ENCODE measurements at places on chromosomes 13 and 19.

GRCh38 chr13:58324161-58324560, 692.6 kb downstream of the PCDH17 start:
- no peak for DNase-seq

DNA sequence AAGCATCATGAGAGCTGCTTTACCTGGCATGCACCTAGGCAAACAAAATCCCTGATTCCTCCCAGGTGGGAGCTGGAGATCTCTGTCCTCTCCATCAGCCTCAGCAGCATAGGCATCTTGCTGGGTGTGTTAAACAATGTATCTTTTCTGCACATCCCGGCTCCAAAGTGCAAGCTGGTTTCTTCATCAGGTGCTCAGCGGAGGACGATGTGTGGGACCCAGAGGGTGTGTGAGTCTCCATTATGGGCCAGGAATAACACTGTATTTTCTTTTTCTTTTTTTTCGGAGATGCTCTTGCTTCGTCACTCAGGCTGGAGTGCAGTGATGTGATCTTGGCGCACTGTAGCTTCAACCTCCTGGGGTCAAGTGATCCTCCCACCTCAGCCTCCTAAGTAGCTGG, 9.9 kb downstream of the CNFN start:
- DNase-seq = no peak

DNA sequence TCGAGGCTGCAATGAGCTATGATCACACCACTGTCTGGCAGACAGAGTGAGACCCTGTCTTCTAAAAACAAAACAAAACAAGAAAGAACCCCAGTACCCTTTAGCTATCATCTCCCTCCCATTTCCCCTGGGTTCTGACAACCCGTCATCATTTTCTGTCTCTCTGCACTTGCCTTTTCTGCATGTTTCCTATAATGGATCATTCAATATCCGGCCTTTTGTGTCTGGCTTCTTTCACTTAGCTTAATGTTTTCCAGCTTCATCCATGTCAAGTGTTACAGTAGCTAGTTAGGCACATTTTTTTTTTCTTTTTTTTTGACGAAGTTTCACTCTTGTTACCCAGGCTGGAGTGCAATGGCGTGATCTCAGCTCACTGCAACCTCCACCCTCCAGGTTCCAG, 16.5 kb downstream of the AP2S1 start:
- no peak for DNase-seq

- DNase-seq = no peak
Measured at GRCh38 chr19:50327461-50328223, 1.5 kb downstream of the KCNC3 start.

- no peak for DNase-seq
Measured at GRCh38 chr19:30390356-30390988, 18.3 kb downstream of the ZNF536 start.

DNA sequence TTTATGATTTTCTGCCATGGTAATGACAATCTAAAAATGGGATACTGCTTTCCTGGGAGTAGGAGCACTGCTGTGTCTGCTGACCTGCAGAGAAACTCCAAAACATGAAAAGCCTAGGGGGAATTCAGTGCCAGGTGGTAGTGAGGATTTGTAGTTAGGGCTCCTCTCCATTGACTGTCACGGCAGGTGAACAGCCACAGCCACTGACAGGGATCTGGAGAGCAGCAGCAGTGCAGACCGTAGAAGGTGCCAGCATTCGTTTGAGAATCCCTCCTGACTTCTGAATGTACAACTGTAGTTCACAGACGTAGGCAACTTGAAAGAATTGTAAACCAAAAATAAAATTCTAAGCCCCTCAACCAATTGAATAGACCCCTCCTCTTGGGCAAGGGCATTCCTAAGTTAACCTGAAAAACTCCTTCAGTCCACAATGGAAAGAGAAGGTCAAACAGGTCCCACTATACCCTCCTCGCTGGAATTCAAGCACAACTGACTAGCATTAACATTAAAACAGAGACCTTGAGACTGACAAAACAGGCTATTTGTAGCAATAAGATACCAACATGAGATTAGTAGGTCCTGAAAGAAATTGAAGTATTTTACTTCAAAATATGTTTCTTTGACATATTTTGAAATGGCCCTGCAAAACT, 1328.8 kb downstream of the OLFM4 start:
- no peak for DNase-seq

- DNase-seq = no peak
Measured at GRCh38 chr19:47707135-47707925, 5.9 kb upstream of the EHD2 start.

Data from esophagus squamous epithelium (tissue), 5 donors.